ENCODE measurements at places on chromosomes 6 and 20. TPM values are rescaled to one million over a fixed set of nuclear protein-coding genes. Genes with fewer than 3 reads are reported as not detected.

- DNase-seq: no peak
- no peak overlapping the region for H3K27ac ChIP-seq
- no peaks in the 10 kb centered on the region for H3K4me1 ChIP-seq
- H3K36me3 ChIP-seq: no peaks in the 10 kb centered on the region
These were observed 2.0 kb downstream of the GLP1R start for GRCh38 chr6:39050453-39051112.

The MAFB gene
- polyA plus RNA-seq: 0.05 TPM

GRCh38 chr6:11412011-11412424, 125.5 kb upstream of the TMEM170B start:
- H3K4me3 ChIP-seq: no peak overlapping the region
- DNase-seq: no peak
- H3K4me1 ChIP-seq: peaks cover 23% of the 10 kb centered on the region
- no peaks in the 10 kb centered on the region for H3K27me3 ChIP-seq
- peak overlapping the region; percentile 80 for H3K27ac ChIP-seq

The ARG1 gene
- not detected for polyA plus RNA-seq

DNA sequence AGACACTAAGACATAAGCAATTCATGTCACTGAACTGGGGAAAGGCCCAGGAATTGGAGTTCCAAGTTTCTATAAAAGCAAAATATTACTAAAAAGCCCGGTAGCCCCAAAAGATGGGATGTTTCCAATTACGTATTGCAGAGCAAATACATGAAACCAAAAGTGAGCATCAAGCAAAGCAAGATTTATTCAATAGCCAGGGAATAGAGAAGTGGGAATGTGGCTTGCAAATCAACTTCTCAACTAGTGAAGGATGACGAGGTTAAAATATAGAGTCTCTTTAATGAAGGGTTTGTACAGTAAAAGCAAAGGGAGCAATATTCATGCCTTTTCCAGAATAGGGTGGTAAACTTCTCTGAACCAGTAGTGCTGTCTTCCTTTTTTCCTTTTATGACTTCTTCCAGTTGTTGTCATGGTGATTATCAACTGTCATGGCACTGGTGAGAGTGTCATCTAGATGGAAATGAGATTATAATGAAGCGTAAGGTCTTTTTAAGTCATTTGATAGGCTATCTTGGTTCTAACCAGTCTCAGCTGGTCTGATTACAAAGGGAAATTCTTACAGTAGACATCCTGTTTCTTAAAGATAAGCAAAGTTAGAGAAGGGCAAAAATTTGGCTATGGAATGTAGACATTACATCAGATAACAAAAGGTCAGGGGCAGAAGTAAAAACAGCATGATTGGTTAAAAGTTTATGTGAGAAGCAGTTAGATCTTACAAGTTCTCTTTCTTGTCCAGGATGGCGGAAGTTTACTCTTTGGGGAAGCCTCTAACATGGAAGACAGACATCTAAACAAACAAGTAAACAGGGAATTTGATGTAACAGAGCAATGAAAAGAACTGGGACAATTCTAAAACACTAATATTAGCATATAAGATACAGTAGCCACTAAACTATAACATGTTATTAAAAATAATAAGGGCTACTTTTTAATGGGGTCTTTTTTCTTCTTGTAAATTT, 96.9 kb downstream of the TBX18 start:
- DNase-seq: no peak
- peaks cover 8% of the 10 kb centered on the region for H3K4me1 ChIP-seq
- H3K27ac ChIP-seq: no peak overlapping the region
- no peaks in the 10 kb centered on the region for H3K27me3 ChIP-seq
- no peaks in the 10 kb centered on the region for H3K36me3 ChIP-seq
- no peak overlapping the region for H3K4me3 ChIP-seq

The AVP gene
- polyA plus RNA-seq: not detected

DNA sequence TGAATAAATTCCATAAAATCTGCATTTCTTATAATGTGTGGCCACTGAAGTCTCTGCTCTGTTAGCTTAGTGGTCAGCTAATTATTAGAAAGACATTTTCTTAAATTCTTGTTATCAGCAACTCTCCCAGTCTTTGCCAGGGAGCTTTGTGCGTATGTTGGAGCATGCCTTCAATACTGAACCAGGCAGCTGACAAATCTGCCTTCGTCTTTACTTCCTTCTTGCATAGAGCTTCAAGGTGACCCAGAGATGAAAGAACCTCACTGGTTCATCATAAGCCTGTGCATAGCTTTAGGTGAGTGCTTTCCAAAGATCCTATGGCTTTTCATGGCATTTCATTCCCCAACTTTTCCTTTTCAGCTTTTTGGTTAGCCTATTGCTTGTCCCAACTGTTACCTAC, 43.0 kb upstream of the NELFCD start:
- no peaks in the 10 kb centered on the region for H3K4me1 ChIP-seq
- no peak overlapping the region for H3K27ac ChIP-seq
- DNase-seq: no peak
- H3K36me3 ChIP-seq: no peaks in the 10 kb centered on the region

GRCh38 chr6:105056646-105057045, 99.7 kb downstream of the LIN28B start:
- H3K4me1 ChIP-seq: no peaks in the 10 kb centered on the region
- H3K27me3 ChIP-seq: no peaks in the 10 kb centered on the region
- DNase-seq: no peak
- H3K36me3 ChIP-seq: no peaks in the 10 kb centered on the region
- no peak overlapping the region for H3K4me3 ChIP-seq
- H3K27ac ChIP-seq: no peak overlapping the region

DNA sequence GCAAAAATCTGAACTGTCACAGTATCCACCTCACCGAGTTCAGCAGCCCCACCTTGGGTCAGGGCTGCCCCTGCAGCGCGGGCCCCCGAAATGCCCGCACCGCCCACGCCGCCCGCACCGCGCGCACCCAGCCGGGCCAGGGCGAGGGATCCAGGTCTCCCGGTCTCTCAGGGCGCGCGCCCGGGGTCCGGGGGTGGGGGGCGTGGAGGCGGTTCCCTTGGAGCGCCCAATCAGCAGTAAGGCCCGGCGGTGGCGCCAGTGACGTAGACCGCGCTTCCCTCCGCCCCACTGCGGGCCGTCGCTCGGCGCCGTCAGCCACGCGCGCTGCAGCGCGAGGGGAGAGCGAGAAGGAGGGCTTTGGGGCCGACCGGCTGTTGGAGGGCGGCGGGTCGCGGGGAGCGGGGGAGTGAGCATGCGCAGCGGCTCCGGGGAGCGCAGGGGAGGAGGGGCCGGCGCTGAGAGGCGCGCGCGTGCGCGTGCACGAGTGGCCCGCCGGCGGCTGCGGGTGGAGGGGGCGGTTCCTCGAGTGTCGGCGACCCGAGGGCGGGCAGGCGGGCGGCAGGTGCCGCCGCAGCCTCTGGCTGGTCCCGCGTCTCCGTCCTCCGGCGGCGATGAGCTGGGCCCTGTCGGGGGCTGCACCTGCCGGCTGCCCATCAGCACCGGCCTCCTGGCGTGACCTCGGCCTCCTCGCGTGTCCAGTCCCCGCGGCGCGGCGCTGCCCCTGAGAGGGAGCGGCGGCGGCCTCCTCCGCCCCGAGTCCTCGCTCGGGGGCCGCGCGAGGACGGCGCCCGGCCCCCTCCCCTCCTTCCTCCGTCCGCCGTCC, at the start of gene TMEM170B:
Gene TMEM170B (plus strand): TSS at position 521 of the 823 bp plus-strand sequence. CDS start 529 bp downstream, outside the sequence.
- H3K4me3 ChIP-seq: peak within 1 kb of the TSS; percentile 93
- no peak within 1 kb of the TSS for H3K27ac ChIP-seq
- H3K27me3 ChIP-seq: no peaks in the 10 kb centered on the region
- H3K4me1 ChIP-seq: no peaks in the 10 kb centered on the region

GRCh38 chr20:24469116-24469893, at the start of gene SYNDIG1:
TSS of gene SYNDIG1 (plus strand) at chr20:24469629. CDS start at chr20:24543098, 73,469 bp downstream.
- peaks cover 35% of the 10 kb centered on the region for H3K27me3 ChIP-seq
- H3K4me1 ChIP-seq: no peaks in the 10 kb centered on the region
- H3K36me3 ChIP-seq: no peaks in the 10 kb centered on the region
- no peak within 1 kb of the TSS for H3K27ac ChIP-seq
- no peak within 1 kb of the TSS for H3K4me3 ChIP-seq
- DNase-seq: peak; percentile 39

GRCh38 chr6:131749023-131749422, 38.2 kb upstream of the CTAGE9 start:
- H3K27ac ChIP-seq: no peak overlapping the region
- DNase-seq: no peak
- no peaks in the 10 kb centered on the region for H3K36me3 ChIP-seq
- peaks cover 12% of the 10 kb centered on the region for H3K27me3 ChIP-seq

The RAET1L gene
- polyA plus RNA-seq: not detected

DNA sequence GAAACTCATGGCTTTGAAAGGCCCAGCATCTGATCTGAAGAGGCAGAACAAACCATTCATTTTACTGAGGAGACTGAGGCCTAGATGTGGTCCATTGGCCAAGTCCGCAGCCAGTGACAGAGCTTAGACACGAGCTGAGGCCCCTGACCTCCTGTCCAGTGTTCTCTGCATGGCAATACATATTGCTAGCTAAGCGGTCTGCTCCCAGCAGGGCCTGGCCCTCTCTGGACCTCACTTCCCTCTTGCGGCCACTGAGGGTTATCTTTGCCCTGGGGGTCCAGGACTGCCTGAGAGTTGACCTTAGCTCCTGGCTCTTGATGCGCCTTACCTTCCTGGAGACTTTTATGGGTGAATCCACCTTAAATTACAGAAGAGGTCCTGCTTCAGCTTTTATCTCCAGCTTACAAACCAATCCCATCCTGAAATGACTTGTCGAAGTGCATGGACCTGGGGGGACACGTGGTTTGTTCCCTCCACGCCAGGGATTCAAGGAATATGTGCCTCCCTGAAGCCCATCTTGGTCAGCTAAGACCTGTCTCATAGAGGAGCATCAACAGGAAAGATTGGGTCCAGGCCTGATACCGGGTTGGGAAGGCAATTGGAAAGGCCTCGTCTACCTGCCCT, 75.6 kb downstream of the CNBD2 start:
- H3K4me1 ChIP-seq: 0 out of 2 replicates have a peak, but pooled peaks cover 3% of the 10 kb centered on the region
- no peak for DNase-seq

- H3K4me3 ChIP-seq: peak overlapping the region; percentile 44
- peaks cover 6% of the 10 kb centered on the region for H3K27me3 ChIP-seq
These were observed 1.1 kb upstream of the ZBTB46 start for GRCh38 chr20:63831993-63832686.

DNA sequence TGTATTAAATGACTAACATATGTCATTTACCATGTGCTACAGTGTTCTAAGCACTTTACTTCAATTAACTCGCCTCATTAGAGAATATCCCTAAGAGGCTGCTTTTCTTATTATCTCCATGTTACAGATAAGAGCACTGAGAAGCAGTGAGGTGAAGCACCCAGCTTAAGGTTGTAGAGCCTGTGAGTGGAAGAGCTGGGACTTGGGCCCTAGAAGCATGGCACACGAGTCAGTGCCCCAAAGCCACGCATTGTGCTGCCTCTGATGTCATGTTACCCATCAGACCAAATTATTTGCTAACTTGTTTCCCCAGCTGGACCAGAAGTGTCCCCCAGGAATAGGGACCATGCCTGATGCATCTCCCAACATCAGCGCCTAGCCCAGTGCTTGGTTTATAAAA, 34.1 kb downstream of the POFUT1 start:
- H3K27ac ChIP-seq: no peak overlapping the region
- no peaks in the 10 kb centered on the region for H3K36me3 ChIP-seq
- no peaks in the 10 kb centered on the region for H3K27me3 ChIP-seq
- no peak overlapping the region for H3K4me3 ChIP-seq

DNA sequence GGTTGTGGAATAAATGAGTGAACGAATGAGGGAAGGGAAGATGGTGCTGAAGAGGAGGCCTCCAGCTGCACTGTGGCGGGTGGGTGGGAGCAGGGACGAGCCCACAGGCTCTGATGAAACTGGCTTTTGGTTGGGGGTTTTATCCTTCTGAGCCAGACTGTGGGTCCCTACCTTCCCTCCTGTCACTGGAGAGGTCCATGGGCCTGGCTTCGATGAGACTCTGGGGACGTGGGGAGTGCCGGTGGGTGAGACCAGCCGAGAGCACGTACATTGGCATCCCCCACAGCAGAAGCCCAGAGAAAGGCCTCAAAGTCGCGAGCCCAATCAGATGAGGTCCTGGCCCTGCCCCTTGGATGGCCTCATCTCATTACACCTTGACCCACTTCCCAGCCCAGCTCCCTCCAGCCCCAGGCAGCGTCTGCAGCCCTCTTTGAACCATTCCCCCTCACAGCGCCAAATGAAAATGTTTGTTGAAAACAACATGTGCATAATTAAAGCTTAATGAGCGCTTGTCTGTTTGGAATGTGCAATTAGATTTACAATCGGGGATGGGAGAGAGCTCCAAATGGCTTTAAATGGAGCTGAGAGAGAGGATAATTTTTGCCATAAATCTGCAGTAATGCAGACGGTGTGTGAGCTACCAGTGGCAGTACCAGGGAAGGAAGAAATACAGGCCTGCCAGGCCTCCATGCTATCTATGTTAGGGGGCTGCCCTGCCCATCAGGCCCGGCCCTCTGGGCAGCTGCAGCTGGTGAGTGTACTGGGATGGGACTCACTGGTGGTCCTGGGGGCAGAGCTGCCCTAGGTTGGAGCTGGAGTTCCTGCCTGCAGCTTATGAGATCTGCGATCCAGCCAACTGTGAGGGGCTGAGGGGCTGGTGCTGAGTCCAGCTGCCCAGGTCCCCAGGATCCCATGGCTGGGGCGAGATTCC, 47.2 kb downstream of the TOX2 start:
- no peaks in the 10 kb centered on the region for H3K36me3 ChIP-seq
- no peaks in the 10 kb centered on the region for H3K27me3 ChIP-seq
- H3K4me1 ChIP-seq: peaks cover 59% of the 10 kb centered on the region
- H3K4me3 ChIP-seq: no peak overlapping the region
- peak; percentile 81 for DNase-seq

DNA sequence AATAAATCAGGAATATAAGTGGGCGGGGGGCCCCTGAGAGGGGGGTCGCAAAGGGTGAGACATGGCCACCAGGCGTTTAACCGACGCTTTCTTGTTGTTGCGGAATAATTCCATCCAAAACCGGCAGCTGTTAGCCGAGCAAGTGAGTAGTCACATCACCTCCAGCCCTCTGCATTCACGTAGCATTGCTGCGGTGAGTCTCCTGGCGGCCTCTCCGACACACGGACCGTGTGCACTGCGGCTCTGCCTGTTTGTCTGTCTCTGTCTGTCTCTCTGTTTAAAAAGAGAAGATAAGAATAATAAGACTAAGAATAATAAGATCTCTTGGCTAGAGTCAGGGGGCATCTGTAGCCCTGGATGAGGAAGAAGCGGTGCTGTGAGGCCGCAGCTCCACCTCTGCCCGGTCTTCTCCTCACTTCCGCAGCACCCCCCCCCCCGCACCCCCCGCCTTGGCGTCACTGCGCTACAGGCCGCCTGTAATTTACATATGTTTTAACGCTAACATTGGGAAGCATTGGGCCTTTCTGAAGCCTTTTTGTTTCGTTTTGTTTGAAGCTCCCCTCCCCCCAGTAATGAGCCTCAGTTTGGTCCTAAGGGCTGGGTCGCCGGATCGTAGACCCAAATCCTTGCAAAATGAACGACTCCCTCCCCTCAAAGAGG, 993 bp downstream of the STX16 start:
- H3K4me3 ChIP-seq: peak overlapping the region; percentile 99
- H3K36me3 ChIP-seq: no peaks in the 10 kb centered on the region
- peak overlapping the region; percentile 97 for H3K27ac ChIP-seq
- DNase-seq: peak; percentile 69
- H3K4me1 ChIP-seq: peaks cover 12% of the 10 kb centered on the region
- no peaks in the 10 kb centered on the region for H3K27me3 ChIP-seq

The KIF25 gene
- not detected for polyA plus RNA-seq

The TCP11 gene
- 0.16 TPM for polyA plus RNA-seq
